ENCODE measurements at places on chromosomes 1 and 21.

DNA sequence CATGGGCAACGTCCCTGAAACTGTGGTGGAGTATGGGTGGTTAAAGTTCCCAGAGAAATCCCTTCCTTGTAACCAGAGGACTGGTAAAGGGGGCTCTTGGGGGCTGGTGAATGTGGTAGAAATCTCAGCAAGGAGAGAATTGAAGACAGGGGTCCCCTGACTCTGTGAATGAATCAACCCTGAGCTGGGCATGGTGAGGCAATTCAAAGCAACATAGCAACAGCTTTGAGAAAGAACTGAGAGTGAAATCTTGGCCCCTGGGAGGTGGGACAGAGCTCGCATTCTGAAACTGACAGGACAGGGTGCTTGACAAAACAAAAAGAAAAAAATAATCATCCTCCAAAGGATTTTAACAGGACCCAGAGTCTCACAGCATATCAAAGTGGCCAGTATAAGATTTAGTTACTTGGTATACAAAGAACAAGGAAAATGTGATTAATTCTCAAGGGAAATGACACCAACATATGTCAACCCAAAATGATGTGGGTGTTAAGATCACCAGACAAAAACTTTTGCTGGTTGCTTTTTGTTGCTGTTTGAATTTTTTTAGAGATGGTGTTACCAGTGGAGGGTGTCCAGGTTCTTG is 11.7 kb upstream of the SUMO3 start:
- no peak for DNase-seq

GRCh38 chr1:203673550-203674411 is 47.1 kb downstream of the ATP2B4 start:
- DNase-seq = peak; percentile 55

- no peak for DNase-seq
Measured at GRCh38 chr21:42731264-42732032, 78.0 kb downstream of the PDE9A start.

DNA sequence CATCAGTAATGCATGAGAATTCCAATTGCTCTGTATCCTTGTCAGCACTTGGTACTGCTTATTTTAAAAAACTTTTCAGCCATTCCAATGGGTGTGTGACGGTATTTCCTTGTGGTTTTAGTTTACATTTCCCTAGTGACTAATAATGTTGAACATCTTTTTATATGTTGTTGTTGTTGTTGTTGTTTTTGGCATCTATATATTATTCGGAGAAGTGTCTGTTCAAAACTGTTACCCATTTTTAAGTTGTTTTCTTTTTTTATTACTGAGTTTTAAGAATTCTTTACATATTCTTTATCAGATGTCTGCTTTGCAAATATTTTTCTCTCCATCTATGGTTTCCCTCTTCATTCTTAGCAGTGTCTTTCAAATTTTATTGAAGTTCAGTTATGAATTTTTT is 231.1 kb upstream of the POU3F1 start:
- DNase-seq = no peak

GRCh38 chr1:150149271-150150132 is at the start of gene PLEKHO1:
Gene PLEKHO1, plus strand, starts transcription at chr1:150149916. Its CDS starts 342 bp downstream, at chr1:150150258.
- DNase-seq = peak; percentile 82

DNA sequence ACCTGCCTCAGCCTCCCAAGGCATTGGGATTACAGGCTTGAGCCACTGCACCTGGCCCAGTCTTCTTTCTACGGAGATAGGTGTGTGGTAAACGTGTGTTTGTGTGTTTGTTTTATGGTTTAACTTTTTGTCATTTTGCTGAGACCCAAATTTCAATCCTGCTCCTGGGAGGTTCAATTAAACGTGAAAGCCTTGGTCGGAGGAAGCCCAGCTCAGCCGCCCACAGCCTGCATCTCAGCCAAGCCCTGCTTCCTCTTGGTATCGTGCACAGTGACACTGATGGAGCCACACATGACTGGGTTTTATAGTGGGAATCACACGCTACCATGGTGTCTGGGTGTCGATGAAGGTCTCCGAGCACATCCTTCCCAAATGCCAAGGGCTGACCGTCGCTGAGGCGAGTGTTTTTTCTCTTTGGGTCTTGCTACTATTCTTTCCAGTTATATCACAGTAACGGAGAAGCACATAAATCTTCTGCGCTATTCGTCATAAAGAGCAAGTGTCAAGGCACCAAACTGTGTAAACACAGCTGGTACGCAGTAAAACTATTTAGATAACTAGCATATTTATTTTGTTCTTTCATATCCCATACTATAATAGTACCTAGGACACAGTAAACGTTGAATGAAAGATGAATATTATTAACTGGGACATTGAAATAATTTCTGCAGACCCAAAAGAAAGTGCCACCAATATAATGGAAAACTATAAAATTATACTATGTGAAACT is 39.3 kb downstream of the HLCS start:
- DNase-seq = no peak

DNA sequence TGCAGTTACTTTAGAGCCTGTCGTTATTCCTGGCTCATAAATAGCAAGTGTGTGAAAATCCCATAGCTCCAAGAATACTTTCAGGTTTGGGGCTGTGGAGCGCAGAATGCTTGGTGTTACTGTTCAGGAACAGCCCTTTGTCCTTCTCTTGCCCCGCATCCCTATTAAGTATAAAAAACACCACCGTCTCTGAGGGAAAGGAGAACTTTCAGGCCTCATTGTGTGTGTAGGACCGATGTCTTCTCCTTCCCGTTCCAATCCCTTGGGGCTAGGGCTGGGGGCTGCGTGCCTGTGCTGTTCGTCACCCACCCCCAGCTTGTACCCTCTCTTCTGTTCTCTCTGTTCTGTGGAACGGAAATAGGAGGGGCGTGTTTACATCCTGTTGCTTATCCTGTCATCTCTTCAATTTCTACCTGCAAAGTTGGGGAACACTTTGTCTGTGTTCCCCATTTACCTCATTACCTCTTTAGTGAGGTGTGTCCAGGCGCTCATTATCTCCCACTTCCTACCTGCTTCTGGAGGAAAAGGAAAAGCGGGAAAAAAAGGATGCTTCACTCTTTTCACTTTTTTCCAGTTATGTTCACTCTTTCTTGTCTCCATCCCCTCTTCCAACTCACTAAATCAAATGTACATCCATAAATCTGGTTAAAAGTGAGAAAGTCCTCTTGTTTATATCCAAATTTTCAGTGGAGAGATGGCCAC is 788 bp upstream of the TXNIP start:
- DNase-seq = peak; percentile 51

DNA sequence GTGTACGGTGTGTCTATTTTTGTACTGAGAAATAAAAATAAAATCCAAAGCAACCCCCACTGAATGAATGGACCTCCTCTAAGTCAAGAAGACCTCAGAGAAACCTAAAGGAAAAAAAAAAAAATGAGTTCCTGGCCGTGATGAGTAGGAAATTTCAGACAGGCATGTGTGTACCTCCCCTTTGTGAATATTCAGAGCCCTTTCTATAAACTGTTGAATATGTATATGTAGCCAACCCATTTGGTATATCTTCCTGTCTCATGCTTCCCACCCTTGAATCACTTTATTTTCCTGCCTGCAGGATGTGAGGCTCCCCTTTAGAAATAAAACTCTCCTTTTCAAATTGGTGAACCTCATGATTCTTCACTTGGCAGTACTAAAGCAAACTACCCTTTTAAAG is 887.8 kb upstream of the NCAM2 start:
- no peak for DNase-seq

DNA sequence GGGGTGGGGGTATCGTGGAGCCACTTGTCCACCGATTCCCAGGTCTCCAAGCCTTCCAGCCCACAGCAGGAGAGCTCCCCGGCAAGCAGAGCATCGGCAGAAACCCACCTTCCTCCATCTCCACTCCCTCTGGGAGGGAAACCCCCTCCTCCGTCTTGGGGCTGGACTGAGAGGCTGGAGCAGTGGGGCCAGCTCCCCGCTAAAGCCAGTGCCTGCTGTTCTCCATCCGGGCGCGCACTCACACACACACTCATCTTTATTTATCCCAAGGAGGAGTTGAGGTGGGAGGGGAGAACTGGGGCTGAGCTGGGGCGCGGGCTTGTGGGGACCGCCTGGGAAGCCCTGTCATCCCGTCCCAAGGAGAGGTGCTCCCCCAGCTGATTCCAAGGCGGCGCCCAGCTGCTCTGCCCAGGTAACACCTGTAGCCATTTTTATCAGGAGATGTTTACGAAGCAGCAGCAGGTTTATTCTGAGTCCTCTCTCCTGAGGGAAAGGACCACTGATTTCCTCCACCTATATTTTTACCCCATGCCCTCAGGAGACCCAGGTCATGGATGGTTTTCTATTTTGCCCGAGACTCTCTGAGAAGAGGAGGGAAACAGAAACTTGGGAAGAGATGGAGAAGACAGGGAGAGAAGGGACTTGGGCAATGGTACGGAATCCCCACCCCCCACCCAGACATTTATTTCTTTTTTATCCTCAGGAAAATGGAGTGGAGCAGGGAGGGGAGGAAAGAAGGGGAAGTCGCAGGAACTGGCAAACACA is 2.1 kb downstream of the KCNN3 start:
- DNase-seq = no peak

DNA sequence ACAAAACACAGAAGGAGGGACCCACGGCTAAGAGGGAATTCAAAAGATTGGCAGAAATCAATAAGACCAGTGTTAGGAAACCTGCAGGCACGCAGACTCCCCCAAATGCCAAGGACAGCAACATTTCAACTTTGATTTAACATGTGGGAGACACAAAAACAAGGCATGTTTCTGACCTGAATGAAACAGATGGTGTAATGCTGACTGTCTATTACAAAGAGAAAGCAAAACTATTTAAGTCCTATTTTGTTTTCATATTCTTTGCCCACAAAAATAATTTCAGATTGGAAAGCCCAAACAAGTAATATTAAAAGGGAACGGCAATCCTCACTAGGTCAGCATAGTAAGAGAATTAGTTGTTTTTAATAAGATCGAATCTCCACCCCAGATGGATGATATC is 107.9 kb downstream of the S1PR1 start:
- no peak for DNase-seq

GRCh38 chr1:244651956-244652622 is 837 bp upstream of the DESI2 start:
- DNase-seq = no peak

- DNase-seq = peak; percentile 9
Measured at GRCh38 chr1:46133181-46133658, 791 bp upstream of the PIK3R3 start.

DNA sequence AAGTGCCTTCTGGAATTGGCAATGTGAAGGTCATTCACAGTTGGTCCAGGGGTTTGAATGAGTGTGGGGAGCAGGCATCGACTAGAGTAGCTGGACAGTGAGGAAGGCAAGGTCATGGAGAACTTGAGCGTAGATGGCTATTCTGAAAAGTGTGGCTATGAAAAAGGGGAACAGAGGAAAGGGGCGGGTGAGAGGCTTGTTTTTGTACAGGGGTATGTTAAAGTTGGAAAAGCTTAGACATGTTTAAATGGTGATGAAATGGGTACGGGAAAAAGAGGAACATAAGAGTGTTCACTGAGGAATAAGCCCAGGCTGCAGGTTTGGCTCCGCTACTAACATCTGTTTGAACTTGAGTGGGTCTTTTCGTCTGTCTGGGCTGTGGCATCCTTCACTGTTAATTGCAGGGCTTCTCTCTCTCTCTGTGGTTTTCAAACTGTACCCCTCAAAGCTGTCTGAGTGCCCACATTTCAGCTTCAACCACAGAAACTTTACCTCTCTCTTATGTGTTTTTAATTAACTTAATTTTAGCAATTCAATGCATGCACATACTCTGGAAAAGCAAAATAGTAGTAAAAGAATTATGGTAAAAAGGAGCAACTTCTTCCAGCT is 70.8 kb upstream of the COA6 start:
- DNase-seq = no peak

GRCh38 chr1:110548381-110548780 is 29.4 kb upstream of the KCNA10 start:
- DNase-seq = no peak

- no peak for DNase-seq
Measured at GRCh38 chr1:117612517-117613248, 6.8 kb downstream of the TENT5C start.

DNA sequence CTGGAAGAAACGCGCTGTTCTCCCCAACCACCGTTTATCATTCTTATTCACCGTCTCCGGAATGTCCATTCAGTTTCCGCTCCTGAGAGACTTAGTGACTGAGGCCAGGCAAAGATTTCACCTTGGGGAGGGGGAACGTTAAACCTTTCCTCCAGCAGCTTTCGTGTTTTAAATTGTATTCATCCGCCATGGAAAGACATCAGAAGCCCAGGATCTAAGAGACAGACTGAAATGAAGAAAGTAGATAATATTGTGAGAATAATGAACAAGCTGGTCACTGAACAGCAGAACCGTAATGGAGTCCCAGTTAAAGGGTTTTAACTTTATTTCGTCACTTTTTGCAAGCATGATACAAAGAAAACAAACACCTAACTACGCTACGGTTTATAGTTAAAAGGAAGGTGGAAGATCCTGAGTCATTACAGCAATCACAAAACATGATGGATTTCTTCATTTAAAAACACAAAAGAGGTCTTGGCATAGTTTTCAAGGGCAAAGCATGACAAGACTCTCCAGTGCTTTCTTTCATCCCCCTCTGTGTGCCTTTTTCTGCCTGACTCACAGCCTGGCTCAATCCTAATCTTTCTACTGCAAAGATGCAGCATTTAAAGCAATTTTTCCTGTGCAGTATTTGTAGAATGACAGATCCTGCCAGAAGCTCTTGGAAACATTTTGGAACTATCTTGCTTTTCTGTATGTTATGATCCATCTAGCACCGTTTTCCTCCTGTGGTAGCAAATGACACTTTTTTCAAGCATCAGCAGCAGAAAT is 722 bp upstream of the SLC19A2 start:
- no peak for DNase-seq

DNA sequence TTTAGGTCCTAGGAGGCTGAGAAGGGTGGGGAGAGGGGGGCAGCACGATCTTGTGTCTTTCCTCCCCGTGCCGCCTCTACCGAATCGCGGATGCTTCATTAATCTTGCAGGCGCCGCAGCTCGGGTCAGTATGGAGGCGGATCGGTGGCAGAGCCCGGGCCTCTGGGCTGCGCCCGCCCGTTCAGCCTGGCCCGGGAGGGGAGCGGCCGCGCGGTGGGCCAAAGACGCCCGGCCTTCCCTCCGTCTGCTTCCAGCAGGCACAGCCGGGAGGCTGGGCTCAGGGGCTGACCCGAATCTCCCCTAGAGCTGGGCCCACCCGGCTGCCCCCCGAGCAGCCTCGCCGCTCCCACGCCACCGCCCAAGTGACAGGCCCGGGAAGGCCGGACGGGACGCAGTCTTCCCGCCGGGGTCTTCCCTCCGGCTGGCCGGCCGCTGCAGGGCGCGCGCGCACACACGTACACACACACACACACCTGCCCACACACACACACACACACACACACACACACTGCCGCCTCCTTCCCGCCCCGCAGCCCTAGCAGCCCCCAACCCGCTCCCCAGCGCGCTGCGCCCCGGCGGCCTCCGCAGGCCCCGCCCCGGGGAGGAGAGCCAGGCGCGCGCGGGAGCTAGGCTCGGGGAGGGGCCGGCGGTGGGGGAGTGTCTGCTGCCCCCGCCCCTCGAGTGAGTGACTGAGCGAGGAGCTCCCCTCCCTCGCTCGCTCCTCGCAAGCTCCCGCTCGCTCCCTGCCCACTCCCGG is at the start of gene C1orf21:
C1orf21 (plus strand) TSS at position 718 of the 757 bp plus-strand sequence. CDS start 90,481 bp downstream, outside the sequence.
- peak; percentile 37 for DNase-seq
